ENCODE measurements at places on chromosomes 16 and 17. TPM values are rescaled to one million over a fixed set of nuclear protein-coding genes. Genes with fewer than 3 reads are reported as not detected.

The PRSS22 gene
- not detected for total RNA-seq

The RSKR gene
- total RNA-seq: 25.0 TPM

The GPATCH8 gene
- 25.6 TPM for total RNA-seq

The VASN gene
- 2.5 TPM for total RNA-seq

The CCL16 gene
- not detected for total RNA-seq

The PRSS36 gene
- total RNA-seq: 1.1 TPM

The TBX21 gene
- total RNA-seq: 0.18 TPM

The BICDL2 gene
- total RNA-seq: 0.09 TPM

Data from K562 (cell line).